ENCODE measurements at places on chromosomes 2 and 18.

GRCh38 chr2:130369311-130369964, 13.6 kb downstream of the PTPN18 start:
- no peak for DNase-seq

- DNase-seq = no peak
These were observed 848.8 kb upstream of the KLHL29 start for GRCh38 chr2:22536133-22536532.

DNA sequence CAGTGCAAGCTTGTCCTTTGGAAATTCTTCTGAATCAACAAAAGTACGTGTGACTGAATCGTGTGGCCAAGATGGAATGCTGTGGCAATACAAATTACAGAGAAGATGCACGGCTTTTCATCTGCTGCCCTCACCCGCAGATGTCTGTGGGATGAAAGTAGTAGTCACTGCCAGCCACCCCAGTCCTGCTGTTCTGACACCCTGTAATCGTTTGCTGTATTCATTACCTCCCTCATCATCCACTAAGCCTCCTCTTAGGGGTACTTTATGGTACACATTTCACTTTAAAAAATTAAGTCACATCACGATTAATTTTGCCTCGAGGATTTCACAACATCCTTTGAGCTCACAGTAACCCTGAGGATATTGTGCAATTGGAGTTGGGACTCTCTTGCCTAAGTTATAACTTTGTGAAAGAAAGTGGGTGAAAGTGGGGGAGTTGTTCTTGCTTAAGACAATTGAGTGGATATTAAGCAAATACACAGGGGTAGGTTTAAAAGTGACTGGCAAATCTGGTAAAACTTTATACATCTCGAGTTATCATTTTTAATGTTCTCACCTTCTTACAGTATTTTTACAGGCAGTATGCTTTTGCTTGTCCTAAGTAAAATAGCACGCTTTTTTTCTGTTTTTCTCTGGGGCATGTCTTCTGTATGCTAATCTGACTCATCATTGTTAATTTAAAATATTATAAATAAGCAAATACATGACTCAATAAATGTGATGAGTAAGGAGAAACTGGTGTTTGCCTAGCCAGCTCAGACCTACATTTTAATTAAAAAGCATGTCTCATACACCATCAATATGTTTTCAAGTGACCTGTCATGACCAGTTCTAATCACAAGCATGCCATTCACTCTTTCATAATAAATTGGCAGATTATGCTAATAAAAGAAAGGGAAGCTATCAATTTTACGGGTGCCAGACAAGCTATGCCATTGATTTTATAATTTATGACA, 680.9 kb downstream of the IRS1 start:
- DNase-seq = no peak

- no peak for DNase-seq
These were observed 129.0 kb downstream of the CABYR start for GRCh38 chr18:24267878-24268277.

- DNase-seq = no peak
These were observed 28.0 kb upstream of the PIEZO2 start for GRCh38 chr18:11177382-11177781.

DNA sequence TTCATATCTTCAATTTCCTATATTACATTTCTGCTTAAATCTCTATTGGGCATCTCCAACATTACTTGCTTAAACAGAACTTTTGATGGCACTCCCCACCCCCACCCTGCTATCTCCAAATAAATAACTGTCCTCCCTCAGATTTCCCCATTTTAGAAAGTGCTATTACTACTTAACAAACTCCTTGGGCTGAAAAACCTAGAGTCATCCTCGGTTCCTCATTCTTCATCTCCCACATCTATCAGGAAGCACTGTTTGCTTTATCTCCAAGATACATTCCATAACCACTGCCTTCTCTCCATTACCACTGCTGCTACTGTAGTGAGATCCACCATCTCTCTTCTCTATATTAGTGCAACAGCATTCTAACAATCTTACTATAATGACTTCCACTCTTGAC, 150.4 kb upstream of the CYRIA start:
- DNase-seq = no peak
